ENCODE measurements at places on chromosomes 2 and 18. TPM values are rescaled to one million over a fixed set of nuclear protein-coding genes. Genes with fewer than 3 reads are reported as not detected.
A peak's percentile ranks its signal among the peaks of the same experiment; 100 is the strongest.

The KIAA1328 gene
- 4.1 TPM for total RNA-seq

The UGT1A3 gene
- total RNA-seq, result 0.78 TPM

GRCh38 chr18:72180689-72181088 lies 363.5 kb downstream of the CBLN2 start:
- no peak for DNase-seq

The GALM gene
- total RNA-seq, result 88.0 TPM

The STAT4 gene
- 15.2 TPM for total RNA-seq

DNA sequence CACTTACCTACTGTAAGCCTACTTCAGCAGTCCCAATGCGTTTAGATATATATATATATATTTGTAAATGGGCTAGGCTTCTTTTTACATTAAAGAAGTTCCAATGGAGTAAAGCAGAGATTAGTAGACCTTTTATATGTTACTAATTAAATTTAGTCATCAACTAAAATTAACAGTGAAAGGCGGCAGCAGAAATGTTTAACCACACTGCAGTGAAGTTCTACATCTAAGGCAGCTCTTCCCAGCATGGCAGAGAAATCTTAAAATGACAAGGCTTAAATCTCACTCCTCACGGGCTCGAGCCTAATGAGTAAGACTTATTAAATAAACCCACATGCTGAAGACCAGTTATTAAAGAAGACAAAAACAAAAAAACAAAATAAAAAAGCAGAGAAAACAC lies 19.1 kb upstream of the KANSL1L start:
- peak; percentile 47 for DNase-seq

GRCh38 chr2:43349904-43350303 lies 123.5 kb upstream of the ZFP36L2 start:
- no peak for DNase-seq

The MAPK4 gene
- not detected for total RNA-seq

DNA sequence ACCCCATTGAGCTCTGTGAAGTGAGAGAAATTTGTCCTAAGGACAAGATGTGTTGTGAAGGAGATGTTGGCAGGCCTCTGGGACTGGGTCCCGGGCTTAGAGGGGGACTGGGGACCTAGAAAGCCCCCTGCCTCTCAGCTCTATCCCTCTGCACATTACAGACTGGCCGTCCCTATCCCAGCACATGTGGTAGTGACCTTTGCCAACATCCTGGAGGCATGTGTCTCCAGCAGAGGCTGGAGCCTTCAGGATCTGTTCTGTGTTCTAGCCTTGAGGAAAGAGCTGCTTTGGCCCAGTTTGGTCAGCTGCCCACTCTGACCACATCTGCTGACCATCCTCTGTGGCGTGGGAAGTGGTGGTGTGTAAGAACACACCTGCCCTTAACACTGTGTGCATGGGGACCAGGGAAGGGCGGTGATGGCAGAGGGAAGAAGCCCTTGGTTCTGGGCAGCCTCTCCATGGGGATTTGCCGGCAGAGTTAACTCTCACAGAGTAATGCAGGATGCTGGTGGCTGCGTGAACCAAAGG lies 33.4 kb downstream of the NCK2 start:
- DNase-seq, result no peak

- DNase-seq, result no peak
Measured at GRCh38 chr18:51506811-51507210, 309.3 kb upstream of the MEX3C start.

DNA sequence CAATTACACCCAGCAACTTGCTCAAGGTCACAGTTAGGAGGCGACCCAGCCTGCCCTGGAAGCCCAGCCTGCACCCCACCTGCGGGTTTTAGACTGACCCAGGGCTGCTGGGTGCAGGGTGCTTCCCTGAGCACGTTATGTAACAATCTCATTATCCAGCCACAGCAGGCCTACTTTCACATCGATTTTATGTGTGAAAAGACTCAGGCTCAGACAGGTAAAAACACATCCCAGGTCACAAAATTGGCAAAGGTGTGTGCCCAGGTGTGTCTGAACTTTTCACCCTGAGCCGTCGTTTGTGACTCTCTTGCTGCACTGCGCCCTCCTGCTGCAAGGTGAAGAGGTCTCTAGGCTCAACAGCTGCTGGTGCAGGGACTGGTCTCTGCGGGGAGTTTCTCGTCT lies 668.2 kb upstream of the HS6ST1 start:
- DNase-seq, result no peak

- DNase-seq, result no peak
Measured at GRCh38 chr2:237449193-237449881, 35.4 kb upstream of the COL6A3 start.

DNA sequence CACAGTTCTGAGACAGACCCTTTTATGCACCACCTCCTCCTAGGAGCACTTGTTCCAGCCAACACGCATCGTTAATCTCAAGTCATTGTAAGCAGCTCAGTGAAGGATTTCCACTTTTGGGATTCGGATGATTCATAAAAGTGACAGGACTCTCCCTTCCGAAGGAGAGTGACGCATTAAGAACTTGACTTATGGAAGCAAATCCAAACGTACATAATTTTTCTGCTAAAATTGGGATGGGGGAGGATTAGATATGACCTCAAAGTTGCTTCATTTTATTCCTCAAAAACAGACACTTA lies 165.7 kb downstream of the TWIST2 start:
- peak; percentile 24 for DNase-seq

The UPP2 gene
- total RNA-seq, result not detected

GRCh38 chr2:216860426-216861137 lies 718 bp upstream of the TNP1 start:
- DNase-seq, result no peak

The DLX2 gene
- 1.4 TPM for total RNA-seq

GRCh38 chr2:173028671-173029070 lies 47.0 kb upstream of the MAP3K20 start:
- DNase-seq, result no peak

GRCh38 chr2:151261977-151262291 lies 271 bp upstream of the RBM43 start:
- no peak for DNase-seq

DNA sequence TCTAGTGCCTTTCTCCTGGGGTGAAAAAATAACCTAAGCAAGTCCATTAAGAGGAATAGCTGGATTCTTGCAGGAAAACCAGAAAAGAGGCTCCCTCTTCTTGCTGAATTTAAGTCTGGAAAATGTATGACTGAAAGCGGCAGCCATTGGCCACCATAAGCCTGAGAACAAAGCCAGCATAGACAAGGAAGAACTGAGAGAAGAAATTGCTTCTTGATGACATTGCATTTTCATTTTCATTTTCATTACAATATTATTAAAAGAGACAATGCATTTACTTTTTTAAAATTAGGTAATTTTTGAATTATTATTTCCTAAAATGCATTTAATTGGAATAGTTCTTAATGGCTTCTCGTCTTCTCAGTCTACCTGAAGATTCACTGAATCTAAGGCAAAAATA lies 1157.5 kb upstream of the ZEB2 start:
- DNase-seq, result no peak

The IL18RAP gene
- total RNA-seq, result not detected

The SNTG2 gene
- not detected for total RNA-seq

The GMCL1 gene
- total RNA-seq, result 16.9 TPM

GRCh38 chr2:174614261-174614660 lies 16.7 kb upstream of the WIPF1 start:
- DNase-seq, result no peak

- peak; percentile 29 for DNase-seq
Measured at GRCh38 chr2:43311276-43311675, 84.9 kb upstream of the ZFP36L2 start.

The WIPF1 gene
- total RNA-seq, result 0.61 TPM

The KIF5C gene
- not detected for total RNA-seq

The PRR30 gene
- not detected for total RNA-seq

The GPAT2 gene
- not detected for total RNA-seq

The PDE6D gene
- 45.4 TPM for total RNA-seq

DNA sequence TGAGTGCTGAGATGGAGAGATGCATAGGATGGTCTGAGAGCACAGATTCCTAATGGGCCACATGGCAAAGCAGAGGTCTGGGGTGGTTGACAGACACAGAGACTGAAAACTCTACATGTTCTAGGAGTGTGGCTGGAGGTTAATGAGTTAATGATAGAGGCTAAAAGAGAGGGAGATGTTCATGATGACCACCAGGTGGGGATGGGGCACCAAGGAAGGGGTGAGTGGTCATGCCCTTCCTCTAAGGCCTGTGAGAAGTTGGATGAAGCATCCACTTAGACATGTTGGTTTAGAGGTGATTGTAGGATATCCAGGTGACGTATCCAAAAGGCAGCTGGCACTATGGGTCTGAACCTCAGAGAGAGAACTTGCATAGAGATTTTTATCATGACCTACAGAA lies 102.1 kb downstream of the LRP2 start:
- DNase-seq, result no peak

The GALNT3 gene
- 0.43 TPM for total RNA-seq

DNA sequence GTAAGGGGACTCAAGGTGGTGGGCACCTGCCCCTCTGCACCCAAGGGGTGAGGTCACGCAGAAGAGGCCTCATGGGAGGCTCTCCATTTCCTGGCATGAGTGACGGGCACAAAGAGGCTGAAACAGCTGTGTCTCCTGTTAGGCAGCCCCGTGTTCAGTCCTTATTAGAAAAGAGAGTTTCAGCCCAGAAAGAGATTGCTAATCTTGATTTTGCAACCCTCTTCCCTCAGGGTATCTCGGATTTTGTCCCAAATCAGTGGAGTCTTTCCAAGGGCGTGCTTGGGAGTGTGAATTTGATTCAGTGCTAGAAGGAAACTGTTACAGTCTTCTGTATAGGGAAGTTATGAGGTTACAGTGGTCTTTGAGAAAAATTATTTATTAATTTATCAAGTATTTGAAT lies 10.4 kb downstream of the TNFRSF11A start:
- no peak for DNase-seq

- DNase-seq, result no peak
Measured at GRCh38 chr2:153222231-153223165, 256.1 kb downstream of the RPRM start.

GRCh38 chr2:118992740-118993391 lies 50.9 kb downstream of the MARCO start:
- DNase-seq, result no peak

The ANKRD30B gene
- not detected for total RNA-seq
